Left ventricle myocardium inferior (tissue), 1 donor: ENCODE measurements at places on chromosomes 1 and 21. TPM values are rescaled to one million over a fixed set of nuclear protein-coding genes. Genes with fewer than 3 reads are reported as not detected.

- DNase-seq, result no peak
- H3K27me3 ChIP-seq, result no peaks in the 10 kb centered on the region
- no peaks in the 10 kb centered on the region for H3K36me3 ChIP-seq
- no peak overlapping the region for H3K27ac ChIP-seq
- H3K4me1 ChIP-seq, result peaks cover 42% of the 10 kb centered on the region
Measured at GRCh38 chr1:8689431-8690252, 127.8 kb downstream of the RERE start.

The KCNQ4 gene
- total RNA-seq, result 1.5 TPM

The FAM78B gene
- 4.5 TPM for total RNA-seq

DNA sequence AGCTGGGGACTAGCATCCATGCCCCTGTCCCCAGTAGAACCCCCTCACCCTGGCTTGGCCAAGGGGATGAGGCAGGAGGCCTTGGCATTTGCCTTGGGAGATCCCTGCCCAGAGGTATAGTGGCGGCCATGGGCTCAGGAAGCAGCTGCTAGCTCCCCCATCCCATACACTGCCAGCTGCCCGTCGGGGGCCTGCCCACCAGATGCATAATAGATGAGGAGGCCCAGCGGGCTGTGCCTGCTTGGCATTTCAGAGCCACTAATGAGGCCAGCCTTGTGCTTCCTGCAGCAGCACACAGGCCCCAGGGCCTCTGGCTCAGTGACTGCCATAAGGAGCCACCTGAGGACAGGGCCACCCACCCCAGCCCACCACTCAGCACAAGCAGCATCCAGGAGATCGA, 23.6 kb downstream of the RAP1GAP start:
- H3K4me3 ChIP-seq, result no peak overlapping the region
- H3K27me3 ChIP-seq, result peaks cover 74% of the 10 kb centered on the region
- H3K27ac ChIP-seq, result no peak overlapping the region

DNA sequence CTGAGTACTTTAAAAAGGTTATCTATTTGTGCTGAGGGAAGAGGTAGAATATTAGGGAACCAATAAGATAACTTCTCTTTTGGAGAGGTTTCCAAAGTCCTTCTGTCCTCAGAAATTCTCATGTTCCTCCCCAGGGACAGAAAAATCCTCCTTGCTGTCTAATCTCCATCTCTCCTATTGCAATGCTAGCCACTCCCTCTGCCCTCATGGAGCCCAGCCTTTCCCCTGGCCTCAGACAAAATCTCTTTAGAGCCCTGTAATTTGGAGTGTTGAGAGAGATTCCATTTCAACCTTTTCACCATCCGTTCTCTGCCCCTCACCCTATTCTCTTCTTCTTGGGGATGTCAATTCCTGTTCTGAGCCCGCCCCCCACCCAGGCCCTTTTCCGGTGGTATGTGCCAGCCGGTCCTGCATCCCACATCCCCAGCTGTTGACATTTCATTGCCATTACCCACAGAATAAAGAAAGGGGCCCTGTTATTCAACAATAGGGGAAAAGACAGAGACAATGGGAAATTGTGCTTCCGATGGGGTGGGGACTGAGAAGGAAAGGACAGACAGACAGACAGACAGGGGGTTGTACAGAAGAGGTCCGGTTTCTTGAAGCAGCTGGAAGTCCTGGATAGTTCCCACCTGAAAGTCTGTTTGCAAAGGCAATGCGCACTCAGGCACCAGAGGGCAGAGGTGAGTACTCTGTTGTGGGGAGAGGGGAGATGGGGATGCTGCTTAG, at the start of gene HAPLN2:
Gene HAPLN2 (plus strand): TSS at position 563 of the 729 bp plus-strand sequence. CDS start 4,076 bp downstream, outside the sequence.
- H3K27ac ChIP-seq, result peak within 1 kb of the TSS; percentile 27
- H3K4me3 ChIP-seq, result no peak within 1 kb of the TSS
- no peaks in the 10 kb centered on the region for H3K36me3 ChIP-seq

The CFHR2 gene
- total RNA-seq, result not detected

GRCh38 chr1:183689762-183690204, 36.7 kb upstream of the APOBEC4 start:
- H3K27ac ChIP-seq, result no peak overlapping the region
- DNase-seq, result no peak
- H3K27me3 ChIP-seq, result no peaks in the 10 kb centered on the region
- H3K36me3 ChIP-seq, result no peaks in the 10 kb centered on the region

GRCh38 chr1:25831569-25832196, 11.9 kb downstream of the MTFR1L start:
- H3K4me1 ChIP-seq, result peaks cover 25% of the 10 kb centered on the region
- DNase-seq, result no peak
- H3K27ac ChIP-seq, result no peak overlapping the region

DNA sequence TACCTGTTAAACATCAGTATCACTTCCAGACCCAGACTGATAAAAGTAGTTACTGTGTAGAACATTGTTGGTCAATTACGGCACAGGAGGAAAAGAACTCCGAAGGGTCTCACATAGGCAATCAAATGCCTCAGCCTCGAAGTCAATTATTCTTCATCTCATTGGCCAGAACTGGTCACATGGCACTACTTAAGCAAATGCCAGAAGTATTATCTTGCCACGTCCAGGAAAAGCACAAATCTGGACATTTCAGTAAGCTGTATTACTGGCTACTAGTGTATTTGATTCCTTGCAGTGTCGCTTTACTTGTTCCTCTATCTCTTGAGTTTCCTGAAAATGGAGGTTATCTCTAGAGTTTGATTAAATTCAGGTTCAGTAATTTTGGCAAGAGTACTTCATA, 24.4 kb downstream of the DIO1 start:
- H3K4me1 ChIP-seq, result peaks cover 7% of the 10 kb centered on the region
- H3K27me3 ChIP-seq, result no peaks in the 10 kb centered on the region
- no peak overlapping the region for H3K27ac ChIP-seq
- H3K4me3 ChIP-seq, result no peak overlapping the region
- DNase-seq, result no peak

DNA sequence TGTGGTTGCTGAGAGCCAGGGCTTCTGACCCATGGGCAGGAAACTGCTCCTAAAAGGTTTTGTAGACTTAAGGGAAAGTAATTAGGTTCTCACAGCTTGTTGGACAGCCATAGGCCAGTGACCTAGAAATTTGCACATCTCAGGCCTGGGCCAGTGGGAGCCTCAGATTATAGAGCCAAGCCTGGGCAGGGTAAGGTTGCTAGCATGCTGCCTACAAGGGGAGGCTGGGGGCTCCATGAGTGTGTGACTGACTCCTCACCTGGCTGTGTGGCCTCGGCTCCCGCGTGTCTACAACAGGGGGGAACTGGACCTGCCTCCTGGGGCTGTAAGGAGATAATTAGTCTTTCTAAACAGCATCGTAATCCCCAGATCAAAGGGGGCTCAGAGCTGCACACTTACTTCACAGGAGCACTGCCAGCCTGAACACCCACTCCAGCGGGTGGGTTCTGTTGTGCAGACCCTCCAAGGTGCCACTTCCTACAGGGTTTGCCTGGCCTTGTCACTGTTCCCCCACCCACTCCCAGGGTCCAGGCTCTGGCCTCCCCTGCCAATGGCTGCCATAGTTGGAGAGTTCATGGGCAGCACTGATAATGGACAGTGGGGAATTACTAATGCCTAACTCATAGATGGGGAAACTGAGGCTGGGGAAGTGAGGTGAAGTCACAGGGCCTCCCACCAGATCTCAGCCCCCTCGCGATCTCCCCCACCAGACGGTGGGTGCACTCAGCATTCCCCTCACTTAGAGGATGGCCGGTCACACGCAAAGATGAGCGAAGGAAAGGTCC, 230.4 kb upstream of the TMEM51 start:
- no peak for DNase-seq
- H3K36me3 ChIP-seq, result no peaks in the 10 kb centered on the region
- H3K27ac ChIP-seq, result peak overlapping the region; percentile 74
- H3K27me3 ChIP-seq, result peaks cover 34% of the 10 kb centered on the region
- H3K4me1 ChIP-seq, result peaks cover 16% of the 10 kb centered on the region

GRCh38 chr1:228305721-228306152, 97.9 kb downstream of the OBSCN start:
- DNase-seq, result no peak
- H3K27ac ChIP-seq, result peak overlapping the region; percentile 16
- peaks cover 56% of the 10 kb centered on the region for H3K36me3 ChIP-seq

The SPRR3 gene
- total RNA-seq, result not detected

GRCh38 chr1:156499842-156500542, 583 bp downstream of the MEF2D start:
- peak overlapping the region; percentile 98 for H3K4me3 ChIP-seq
- peak; percentile 78 for DNase-seq
- peak overlapping the region; percentile 100 for H3K27ac ChIP-seq
- H3K27me3 ChIP-seq, result no peaks in the 10 kb centered on the region
- H3K4me1 ChIP-seq, result peaks cover 96% of the 10 kb centered on the region
- no peaks in the 10 kb centered on the region for H3K36me3 ChIP-seq

DNA sequence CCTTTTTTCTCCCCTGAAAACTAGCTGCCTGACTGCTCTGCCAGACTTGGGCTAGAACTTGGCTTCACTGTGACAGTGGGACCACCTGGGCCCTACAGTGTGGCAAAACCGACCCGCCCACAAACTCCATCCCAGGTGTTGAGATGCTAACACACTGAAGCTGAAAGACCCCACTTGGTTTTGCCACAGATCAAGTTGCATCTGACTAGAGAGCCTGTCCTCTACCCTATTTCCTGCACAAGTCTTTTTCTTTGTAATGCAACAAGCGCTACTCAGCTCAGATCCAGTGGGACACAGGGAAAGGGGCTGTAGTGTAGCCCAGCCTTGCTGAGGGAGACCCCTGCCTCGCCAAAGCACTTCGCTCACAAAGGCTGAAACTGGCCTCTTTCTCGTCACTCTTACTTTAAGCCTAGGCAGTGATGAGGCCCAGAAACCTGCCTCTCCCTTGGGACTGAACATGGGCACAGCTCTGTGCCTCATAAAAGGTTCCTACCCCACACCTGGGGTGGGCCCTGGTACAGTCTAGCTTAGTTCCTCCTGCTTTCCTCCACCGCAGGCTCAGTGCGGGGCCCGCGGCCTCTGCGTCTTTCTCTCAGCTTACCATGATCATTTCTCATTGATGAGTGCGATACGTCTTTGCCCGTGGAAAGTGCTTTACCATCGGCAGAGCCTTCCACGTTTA, 9.7 kb downstream of the ALPL start:
- no peaks in the 10 kb centered on the region for H3K36me3 ChIP-seq
- no peak overlapping the region for H3K27ac ChIP-seq
- H3K4me1 ChIP-seq, result no peaks in the 10 kb centered on the region
- H3K27me3 ChIP-seq, result no peaks in the 10 kb centered on the region

GRCh38 chr21:41651830-41652229, 115.0 kb downstream of the RIPK4 start:
- H3K36me3 ChIP-seq, result no peaks in the 10 kb centered on the region
- no peak overlapping the region for H3K27ac ChIP-seq
- H3K4me1 ChIP-seq, result peaks cover 24% of the 10 kb centered on the region
- no peaks in the 10 kb centered on the region for H3K27me3 ChIP-seq
- no peak for DNase-seq

GRCh38 chr1:89587729-89588161, 45.2 kb upstream of the LRRC8C start:
- peaks cover 26% of the 10 kb centered on the region for H3K36me3 ChIP-seq
- no peak for DNase-seq
- H3K27ac ChIP-seq, result no peak overlapping the region
- no peaks in the 10 kb centered on the region for H3K27me3 ChIP-seq

DNA sequence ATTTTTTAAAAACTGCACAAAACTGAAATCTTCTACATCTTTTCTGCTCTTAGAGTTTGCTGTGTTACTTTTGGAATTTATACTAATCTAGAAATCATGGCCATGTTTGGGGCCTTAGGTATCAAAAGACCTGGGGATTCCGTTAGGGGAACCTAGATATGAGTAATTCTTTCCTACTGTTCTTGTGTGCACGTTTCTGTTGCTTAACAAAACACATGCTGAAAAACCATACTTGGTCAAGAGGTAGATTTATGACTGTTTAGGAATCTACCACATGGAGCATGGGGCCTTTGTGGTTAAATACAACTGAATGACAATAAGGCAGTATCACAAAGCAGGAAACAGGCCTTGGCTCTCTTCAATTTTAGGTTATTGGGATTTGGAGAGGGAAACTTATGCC, 291.9 kb upstream of the USP25 start:
- H3K4me3 ChIP-seq, result no peak overlapping the region
- no peak for DNase-seq
- H3K27me3 ChIP-seq, result no peaks in the 10 kb centered on the region
- H3K36me3 ChIP-seq, result no peaks in the 10 kb centered on the region
- no peak overlapping the region for H3K27ac ChIP-seq

DNA sequence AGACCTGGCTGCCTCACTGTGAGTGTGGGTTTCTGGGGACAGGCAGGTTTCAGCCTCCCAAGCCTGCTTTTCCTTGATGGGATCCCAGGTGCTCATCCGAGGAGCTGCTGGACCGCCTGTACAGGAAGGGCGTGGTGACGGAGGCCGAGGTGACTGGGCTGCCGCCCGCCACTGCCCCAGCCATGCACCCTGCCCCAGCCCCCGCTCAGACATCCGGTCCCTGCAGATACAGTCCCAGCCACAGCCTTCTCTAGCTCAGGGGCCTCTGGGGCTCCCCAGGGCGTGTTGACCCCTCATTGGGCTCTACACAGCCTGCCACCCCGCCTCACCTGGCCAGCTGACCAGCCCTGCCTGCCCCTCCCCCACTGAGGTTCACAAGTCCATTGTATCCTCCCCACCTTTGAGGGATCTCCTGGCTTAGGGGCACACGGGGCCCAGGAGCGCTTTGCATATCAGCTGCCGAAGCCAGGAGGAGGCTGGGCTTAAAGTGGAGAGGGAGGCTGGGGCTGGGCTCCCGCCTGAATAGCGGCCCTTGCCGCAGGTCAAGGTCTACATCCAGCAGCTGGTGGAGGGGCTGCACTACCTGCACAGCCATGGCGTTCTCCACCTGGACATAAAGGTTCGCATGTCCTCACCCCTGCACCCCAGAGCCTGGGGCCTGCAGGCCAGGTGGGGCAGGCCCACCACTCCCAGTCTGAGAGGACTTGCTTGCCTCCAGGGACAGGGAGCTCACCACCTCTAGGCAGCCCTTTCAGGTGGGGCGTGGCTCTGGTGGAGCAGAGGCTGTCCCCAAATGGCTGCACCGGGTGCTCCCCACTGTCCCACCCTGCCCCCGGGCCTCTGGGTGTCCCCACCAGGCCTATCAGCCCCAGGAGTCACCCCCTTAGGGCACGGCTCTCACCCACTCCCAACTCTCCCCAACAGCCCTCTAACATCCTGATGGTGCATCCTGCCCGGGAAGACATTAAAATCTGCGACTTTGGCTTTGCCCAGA, 38.5 kb downstream of the TRIM11 start:
- H3K36me3 ChIP-seq, result peaks cover 7% of the 10 kb centered on the region
- no peak for DNase-seq
- H3K27ac ChIP-seq, result peak overlapping the region; percentile 95
- peak overlapping the region; percentile 67 for H3K4me3 ChIP-seq

The TDRD10 gene
- total RNA-seq, result 2.6 TPM

DNA sequence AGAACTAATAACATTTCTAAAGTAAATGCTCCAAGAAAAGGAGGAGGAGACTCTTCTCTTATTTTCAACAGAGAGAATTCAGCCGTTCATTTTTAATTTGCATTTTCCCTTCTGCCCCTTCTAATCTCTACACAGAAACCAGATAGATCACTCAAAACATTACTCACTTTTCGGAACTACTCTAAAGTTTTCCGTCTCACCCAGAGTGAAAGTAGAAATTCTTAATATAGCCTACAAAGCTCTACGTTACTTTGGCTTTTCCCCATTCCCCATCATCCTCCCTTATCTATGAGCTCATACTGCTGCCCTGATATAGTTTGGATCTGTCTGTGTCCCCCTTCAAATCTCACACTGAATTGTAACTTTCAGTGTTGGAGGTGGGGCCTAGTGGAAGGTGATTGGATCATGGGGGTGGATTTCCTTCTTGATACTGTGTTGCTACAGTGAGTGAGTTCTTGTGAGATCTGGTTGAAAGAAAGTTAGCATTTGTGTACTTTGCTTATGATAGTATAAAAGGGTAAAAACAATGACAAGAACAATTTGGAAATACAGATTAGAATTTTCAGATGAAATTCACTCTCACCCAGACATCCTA, 188.2 kb downstream of the AMY1C start:
- H3K27me3 ChIP-seq, result no peaks in the 10 kb centered on the region
- no peak for DNase-seq
- no peak overlapping the region for H3K4me3 ChIP-seq
- H3K36me3 ChIP-seq, result no peaks in the 10 kb centered on the region
- H3K4me1 ChIP-seq, result no peaks in the 10 kb centered on the region
